Mesendoderm (in vitro differentiated cells): ENCODE measurements at places on chromosomes 11 and 22.

GRCh38 chr22:50526108-50526833 is 873 bp upstream of the SCO2 start:
- DNase-seq = peak; percentile 77

GRCh38 chr11:124153821-124154220 is 29.3 kb upstream of the OR10D3 start:
- no peak for DNase-seq

GRCh38 chr11:14026961-14027360 is 64.4 kb downstream of the SPON1 start:
- DNase-seq = peak; percentile 26

DNA sequence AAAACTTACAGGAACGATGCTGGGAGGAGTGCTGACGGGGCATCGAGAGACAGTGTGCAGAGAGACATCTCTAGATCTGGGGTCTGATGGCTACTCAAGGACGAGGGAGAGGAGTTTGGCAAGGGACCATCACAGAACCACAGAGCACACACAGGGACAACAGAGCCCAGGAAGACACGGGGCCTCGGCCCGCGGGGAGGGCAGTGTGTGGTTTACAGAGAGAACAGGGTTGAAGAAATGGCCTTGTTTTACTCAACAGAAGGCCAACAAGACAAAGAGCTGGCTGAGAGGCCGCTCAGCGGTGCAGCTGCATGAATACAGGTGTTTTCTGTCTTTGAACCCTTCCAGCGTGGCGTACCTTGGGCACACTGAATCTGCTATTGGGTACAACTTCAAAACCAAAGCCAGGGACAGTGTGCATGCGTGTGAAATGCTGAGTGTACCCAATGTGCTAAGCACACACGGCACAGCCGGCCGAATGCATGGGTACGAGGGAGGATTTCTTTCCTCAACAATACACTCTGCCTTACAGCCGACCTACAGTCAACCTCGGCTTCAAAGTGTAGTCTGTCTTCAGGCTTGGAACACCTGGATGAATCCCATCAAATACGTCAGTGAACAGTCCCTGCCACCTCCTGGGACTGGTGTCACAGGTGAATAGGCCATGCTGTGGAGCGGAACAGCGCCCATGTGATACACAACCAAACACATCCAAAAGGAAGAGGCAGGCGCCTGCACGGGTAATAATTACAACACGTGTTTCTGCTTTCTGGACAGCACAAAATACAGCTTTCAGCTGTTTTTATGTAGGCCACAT is 20.7 kb upstream of the BID start:
- DNase-seq = no peak
